ENCODE measurements at places on chromosomes 7 and 10.

DNA sequence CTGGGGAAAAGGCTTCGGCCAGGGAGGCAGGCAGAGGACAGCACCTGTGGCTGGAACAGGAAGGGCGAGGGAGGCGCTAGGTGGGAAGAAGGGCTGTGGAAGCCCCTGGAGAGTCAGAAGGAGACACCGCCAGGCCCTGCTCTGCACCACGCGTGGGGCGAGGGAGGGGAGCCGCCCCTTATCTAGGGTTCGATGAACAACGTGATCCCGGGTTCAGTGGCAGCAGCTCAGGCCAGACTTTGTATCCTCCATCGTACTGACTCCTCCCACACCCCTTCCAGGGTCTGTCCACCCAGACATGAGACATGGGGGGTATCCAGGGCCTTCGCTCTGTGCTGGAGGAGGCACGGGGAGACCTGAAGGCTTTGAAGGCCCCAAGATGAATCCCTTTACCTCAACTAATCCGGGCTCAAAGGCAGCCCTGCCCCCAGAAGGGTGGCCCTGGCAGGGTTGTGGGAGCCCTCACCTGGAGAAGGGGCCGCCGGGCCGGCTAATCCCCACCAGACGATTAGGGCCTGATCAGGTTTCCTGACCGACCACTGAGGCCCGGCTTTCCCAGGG lies 110.8 kb downstream of the PDGFA start:
- no peak for DNase-seq

DNA sequence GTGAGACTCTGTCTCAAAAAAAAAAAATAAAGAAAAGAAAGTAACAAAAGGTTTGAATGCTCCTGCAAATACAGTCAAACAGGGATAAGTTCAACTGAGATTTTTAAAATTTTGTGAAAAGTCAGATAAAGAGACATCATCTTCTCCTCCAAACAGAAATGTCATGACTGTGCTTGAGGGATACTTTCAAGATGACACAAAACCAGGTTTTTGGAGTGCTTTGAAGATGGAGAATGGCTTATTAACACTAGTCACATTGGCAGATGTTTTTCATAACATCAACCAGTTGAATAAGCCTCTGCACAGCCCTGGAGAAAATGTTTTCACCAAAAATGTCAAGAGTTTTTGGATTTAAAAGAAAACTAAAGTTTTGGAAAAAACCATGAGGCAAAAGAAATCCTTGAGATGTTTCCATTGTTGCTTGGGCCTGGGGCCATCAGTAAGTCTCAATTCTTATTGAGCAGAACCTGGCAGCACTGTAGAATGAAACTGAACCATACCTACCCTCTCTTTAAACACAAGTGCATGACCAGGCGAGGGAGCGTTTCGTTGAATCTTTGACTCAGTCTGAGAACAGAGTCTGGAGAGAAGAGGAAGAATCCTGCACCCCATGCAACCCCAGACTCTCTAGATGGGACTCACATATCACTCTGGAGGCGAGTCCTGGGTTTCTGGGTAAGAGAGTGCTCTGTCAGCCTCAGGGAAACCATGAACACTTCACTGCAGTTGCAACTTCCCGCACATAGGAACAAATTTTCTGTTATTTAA lies 37.4 kb upstream of the PRKCQ start:
- DNase-seq = no peak

GRCh38 chr7:139874302-139874629 lies 45.2 kb downstream of the TBXAS1 start:
- DNase-seq = no peak

- no peak for DNase-seq
Measured at GRCh38 chr10:49568235-49568634, 29.3 kb upstream of the ERCC6 start.

GRCh38 chr7:70533614-70534013 lies 598.3 kb upstream of the GALNT17 start:
- DNase-seq = no peak

- DNase-seq = no peak
Measured at GRCh38 chr10:8296734-8297101, 242.2 kb downstream of the GATA3 start.

DNA sequence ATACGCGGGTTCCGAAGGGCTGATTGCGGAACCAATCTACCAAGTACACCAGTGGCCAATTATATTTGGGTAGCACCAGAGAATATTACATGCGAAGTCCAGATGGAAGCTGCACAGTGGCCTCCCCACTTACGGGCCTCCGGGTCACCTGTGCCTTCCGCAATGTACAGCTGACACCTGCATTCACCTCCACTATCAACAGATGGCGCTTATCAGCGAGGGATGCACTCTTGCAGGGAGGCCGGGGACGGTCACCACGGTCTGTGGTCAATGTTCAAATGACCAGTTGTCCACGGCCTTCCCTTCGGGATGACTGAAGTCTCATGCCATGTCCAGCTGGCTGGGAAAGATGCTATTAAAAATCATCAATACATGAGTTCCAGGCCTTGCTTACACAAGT lies 47.6 kb downstream of the SLIT1 start:
- no peak for DNase-seq

DNA sequence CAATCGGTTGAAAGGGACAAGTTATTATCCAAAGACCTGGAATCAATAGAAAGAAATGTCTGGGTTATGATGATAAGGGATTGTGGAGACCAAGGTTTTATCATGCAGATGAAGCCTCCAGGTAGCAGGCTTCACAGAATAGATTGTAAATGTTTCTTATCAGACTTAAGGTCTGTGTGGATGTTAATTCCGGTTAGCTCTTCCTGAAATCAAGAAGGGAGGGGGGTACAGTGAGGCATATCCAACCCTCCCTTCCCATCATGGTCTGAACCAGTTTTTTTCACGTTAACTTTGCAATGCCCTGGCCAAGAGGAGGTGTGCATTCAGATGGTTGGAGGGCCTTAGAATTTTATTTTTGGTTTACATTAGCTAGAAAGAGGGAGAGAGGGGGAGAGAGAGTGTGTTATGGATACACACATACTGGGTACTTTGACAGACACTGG lies 9.8 kb upstream of the LRRC61 start:
- no peak for DNase-seq
